Breast epithelium (tissue), 4 donors: ENCODE measurements at places on chromosomes 1 and 21. TPM values are rescaled to one million over a fixed set of nuclear protein-coding genes. Genes with fewer than 3 reads are reported as not detected.

GRCh38 chr1:193060938-193061337, 1.5 kb downstream of the RO60 start:
- no peak for DNase-seq

DNA sequence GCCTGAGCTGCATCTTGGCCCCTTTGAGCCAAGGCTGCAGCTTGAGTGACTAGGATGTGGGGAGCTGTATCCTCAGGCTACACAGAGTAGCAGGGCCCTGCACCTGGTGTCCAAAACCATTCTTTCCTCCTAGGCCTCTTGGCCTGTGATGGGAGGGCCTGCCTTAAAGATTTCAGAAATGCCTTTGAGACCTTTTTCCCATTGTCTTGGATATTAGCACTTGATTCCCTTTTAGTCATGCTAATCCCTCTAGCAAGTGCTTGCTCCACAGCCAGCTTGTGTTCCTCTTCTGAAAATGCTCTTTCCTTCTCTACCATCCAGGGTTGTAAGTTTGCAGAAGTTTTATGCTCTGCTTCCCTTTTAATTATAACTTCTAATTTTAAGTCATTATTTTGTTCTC, 21.7 kb upstream of the KIRREL1 start:
- no peak for DNase-seq

Gene HMGN1
- total RNA-seq = 68.5 TPM

Gene ATP6V1G3
- total RNA-seq = not detected

Gene CYP4Z1
- 16.2 TPM for total RNA-seq

DNA sequence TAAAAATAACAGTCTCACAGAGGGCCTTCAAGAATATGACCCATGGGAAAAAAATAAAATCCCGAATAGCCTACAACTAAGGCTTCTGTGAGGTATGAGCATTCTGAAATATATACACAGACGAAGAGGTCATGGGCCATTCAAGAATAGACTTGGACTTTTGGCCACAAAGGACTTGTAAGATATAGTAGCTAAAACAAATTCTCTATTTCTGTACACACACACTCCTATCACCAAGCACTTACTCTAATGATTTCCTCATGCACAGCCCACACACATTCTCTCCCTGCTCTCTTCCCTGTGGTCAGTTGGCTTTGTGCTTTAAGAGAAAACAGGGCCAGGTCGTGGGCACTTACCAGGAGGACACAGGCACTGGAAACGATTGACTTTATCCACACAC, 69.7 kb upstream of the ADAM30 start:
- no peak for DNase-seq

Gene FBXO2
- total RNA-seq = 49.3 TPM

- no peak for DNase-seq
These were observed 72.8 kb upstream of the ATP5PO start for GRCh38 chr21:33988237-33989017.

Gene S100A9
- total RNA-seq = 208 TPM

Gene FOXD2
- 0.32 TPM for total RNA-seq

Gene PDZK1IP1
- total RNA-seq = 42.3 TPM

GRCh38 chr21:45496968-45497845, 45.0 kb downstream of the SLC19A1 start:
- no peak for DNase-seq

DNA sequence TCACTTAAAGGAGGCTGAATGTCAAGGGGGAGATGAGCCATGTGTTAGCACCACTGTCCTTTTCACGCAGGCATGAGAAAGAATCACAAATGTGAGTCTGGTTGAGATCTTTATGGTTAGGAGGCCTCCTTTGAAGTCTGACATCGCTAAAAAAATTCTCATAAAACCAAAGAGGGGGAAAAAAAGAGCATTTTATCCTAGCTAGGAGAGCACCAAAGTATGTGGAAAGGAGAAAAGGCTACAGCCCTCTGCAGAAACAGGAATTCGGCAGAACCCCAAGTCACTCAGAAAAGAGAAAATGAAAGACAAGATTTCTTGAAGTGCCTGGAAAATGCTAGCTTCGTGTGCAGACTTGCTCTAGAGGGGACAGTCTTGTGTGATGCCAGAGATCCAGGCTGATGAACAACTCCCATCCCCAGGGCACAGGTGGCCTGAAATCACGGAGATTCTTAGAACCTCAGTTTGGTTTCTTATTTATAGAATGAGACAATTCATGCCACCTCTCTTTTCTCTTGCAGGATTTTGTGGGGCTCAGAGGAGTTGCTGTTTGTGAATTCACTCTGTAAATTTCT, 61.5 kb downstream of the RUNX1 start:
- no peak for DNase-seq

DNA sequence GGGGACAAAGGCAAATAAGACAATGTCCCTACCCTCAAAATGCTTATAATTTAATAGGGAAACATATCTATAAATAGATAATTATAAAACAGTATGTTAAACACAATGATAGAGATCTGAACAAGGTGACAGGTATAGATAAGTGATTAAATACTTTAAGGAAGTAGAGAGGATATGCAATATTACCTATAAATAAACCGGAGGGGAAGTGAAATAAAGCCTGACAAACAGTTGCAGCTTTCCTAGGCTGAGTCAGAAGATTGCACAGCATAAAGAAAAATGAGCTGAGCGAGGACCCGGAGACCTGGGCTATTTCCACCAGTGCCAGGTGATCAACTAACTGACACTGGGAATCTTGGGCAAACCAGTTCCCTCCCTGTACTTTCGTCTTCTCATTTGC, 11.5 kb upstream of the PSRC1 start:
- DNase-seq = no peak

- DNase-seq = no peak
These were observed 56.6 kb downstream of the RYR2 start for GRCh38 chr1:237098541-237098940.

Gene SEMA4A
- total RNA-seq = 21.5 TPM

DNA sequence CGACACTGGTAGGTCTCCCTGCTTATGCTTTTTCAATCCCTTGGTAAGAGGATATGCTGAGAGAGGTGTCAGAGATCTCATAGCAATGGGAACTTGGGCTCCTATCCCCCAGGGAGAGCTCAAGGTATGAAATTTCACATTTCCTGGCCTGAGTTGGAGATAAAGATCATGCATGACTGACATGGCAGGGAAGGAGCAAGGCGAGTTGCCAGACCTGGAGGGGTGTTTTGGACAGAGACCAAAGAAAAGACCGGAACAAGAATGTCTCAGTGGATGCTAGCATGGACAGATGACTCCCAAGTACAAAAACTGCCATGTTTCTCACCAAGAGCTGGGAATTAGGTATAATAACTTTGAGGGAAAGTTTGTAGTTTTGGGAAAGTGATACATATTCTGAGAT, 334.1 kb upstream of the B3GALT2 start:
- DNase-seq = no peak

Gene FAM78B
- total RNA-seq = 0.98 TPM

Gene CYP4X1
- 32.6 TPM for total RNA-seq

GRCh38 chr1:172680244-172680643, 21.3 kb downstream of the FASLG start:
- no peak for DNase-seq

DNA sequence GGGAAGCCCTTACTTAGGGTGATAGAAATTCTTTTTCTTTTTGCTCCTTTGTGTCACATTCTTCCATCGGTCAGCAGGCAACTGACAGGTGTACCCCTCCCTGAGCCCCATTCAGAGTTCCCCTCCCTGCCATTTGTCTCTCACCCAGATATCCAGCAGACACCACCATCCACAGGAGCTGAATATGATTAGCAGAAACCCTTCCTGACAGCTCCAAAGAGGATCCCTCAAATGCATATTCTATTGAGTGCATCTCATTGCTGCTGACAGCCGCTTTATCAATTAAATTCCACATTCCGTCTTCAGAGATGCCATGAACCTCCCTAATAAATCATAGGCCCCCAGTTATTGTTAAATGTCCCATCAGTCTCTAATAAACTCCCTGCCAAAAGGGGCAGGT, 6.1 kb upstream of the DDX20 start:
- no peak for DNase-seq

Gene STUM
- total RNA-seq = 7.2 TPM

GRCh38 chr21:46000182-46000730, 18.7 kb downstream of the COL6A1 start:
- peak; percentile 2 for DNase-seq

- DNase-seq = no peak
These were observed 791.0 kb upstream of the ADGRL4 start for GRCh38 chr1:79797487-79797886.

GRCh38 chr1:78996791-78997190, 9.7 kb downstream of the ADGRL4 start:
- no peak for DNase-seq

DNA sequence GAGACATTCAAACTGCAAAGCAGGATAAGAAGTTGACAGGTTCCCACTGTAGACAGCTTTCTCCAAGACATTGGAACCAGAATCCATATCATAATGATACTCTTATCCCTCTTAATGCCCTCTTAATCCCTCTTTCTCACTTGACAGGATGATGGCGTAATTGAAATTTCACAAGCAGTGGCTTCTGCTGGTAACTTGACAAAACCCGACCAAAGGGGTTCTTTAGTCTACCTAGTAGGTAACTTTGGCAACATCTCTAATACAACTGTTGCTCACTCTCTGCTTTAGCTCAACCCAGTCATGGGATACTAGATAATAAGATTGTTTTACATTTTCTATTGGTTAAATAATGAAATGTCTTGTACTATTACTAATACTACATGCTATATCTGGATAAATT, 34.7 kb downstream of the S100A10 start:
- no peak for DNase-seq

Gene LRRC8D
- total RNA-seq = 22.8 TPM

Gene PTPRC
- 36.0 TPM for total RNA-seq

DNA sequence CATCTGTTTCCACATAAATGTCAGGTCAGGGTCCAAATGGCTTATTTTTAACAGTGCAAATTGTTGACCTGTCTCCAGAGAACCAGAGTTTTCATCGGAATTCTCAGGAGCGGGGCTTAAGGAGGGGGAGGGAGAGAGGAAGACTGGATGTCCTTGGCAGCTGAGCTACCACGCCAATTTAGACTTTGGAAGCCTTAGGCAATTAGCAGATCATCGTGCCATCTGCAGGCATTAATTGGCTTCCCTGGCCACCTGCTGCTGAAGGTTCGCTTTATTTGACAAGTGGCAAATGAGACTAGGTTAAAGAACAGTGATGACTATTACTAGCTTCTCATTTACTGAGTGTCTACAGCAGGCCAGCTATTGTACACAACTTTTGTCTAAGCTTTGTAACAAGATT, 43.7 kb downstream of the HLX start:
- no peak for DNase-seq

Gene SELE
- 5.0 TPM for total RNA-seq

Gene RYR2
- 0.16 TPM for total RNA-seq

- no peak for DNase-seq
These were observed 30.9 kb upstream of the NTMT2 start for GRCh38 chr1:170114906-170115305.

Gene PTGFR
- 16.5 TPM for total RNA-seq

Gene ASPM
- under 0.01 TPM for total RNA-seq

GRCh38 chr1:204319462-204319861, 40.3 kb downstream of the PLEKHA6 start:
- peak; percentile 30 for DNase-seq

DNA sequence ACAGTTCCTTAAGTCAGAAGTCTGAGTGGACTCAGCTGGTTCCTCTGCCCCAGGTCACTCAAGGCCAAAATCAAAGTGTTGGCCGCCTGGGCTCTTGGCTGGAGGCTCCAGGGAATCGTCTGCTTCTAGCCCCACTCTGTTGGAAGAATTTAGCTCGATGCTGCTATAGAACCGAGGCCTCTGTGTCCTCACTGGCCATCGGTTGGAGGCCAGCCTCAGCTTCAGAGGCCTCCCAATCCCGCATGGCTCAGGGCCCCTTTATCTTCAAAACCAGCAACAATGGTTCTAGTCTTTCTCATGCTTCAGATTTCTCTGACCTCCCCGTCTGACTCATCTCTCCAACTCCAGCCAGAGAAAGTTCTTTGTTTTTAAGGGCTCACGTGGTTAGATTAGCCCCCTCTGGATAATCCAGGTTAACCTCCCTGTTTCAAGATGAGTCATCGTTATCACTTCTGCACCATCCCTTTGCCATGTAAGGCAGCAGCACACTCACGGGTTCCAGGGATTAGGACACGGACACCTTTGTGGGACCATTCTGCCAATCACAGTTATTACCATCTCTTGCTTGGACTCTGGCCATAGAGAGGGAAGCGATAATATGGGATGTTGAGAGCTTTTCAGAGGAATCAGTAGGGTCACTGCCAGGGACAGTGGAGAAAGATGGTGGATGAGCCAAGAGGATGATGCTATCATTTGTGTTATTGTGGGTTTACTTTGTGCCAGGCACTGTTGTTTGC, 13.6 kb downstream of the FHAD1 start:
- DNase-seq = no peak

GRCh38 chr1:203033917-203034316, 7.6 kb downstream of the PPFIA4 start:
- no peak for DNase-seq

Gene FLAD1
- 27.0 TPM for total RNA-seq

- no peak for DNase-seq
These were observed 18.1 kb upstream of the KCNAB2 start for GRCh38 chr1:6027591-6027990.

- no peak for DNase-seq
These were observed 161.1 kb downstream of the KCTD3 start for GRCh38 chr1:215728169-215728568.

- DNase-seq = no peak
These were observed 59.8 kb downstream of the ADCY10 start for GRCh38 chr1:167854184-167854583.

Gene LIPI
- not detected for total RNA-seq

- DNase-seq = no peak
These were observed 402.3 kb upstream of the USP24 start for GRCh38 chr1:55617288-55617982.

Gene PRAMEF8
- total RNA-seq = not detected

Gene SPATA46
- total RNA-seq = not detected

Gene KRTAP12-2
- not detected for total RNA-seq

DNA sequence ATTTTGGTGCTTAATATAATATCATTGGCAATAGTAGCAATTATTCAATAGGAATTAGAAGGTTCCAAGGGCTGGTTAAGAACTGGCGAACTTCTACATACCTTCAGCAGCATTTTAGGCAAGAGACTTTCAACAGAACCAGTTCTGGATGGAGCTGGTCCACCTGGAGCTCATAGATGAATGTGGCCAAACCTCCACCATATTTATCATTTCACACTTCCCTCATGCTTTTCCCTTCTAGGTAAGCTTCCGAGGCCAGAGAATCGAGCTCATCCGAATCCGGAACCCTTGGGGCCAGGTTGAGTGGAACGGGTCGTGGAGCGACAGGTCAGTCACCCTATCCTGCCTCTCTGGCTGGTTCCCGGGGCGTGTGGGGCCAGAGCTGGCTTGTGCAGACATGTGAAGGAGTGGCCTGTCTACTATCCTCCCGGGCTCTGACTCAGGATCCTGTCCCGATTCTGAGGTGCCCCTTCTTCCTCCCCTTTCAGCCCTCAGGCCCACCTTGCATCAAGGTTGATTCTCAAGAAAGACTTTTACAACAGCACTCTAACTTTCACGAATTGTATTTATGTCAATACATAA, 24.7 kb downstream of the CAPN9 start:
- DNase-seq = no peak

Gene TNFRSF9
- 0.59 TPM for total RNA-seq

GRCh38 chr21:45407629-45408247, 2.8 kb downstream of the COL18A1 start:
- no peak for DNase-seq

- no peak for DNase-seq
These were observed 518.8 kb downstream of the ADGRL2 start for GRCh38 chr1:82319546-82319945.

Gene NT5C1A
- total RNA-seq = not detected
